ENCODE measurements at places on chromosomes 1 and 21.

GRCh38 chr1:113226148-113226547 lies 153.2 kb downstream of the LRIG2 start:
- peak; percentile 97 for ATAC-seq

GRCh38 chr1:43783671-43784205 lies 76.4 kb downstream of the ST3GAL3 start:
- no peak overlapping the region for H3K4me3 ChIP-seq
- H3K36me3 ChIP-seq: peaks cover 7% of the 10 kb centered on the region
- H3K4me1 ChIP-seq: peaks cover 11% of the 10 kb centered on the region
- H3K27ac ChIP-seq: no peak overlapping the region
- no peaks in the 10 kb centered on the region for H3K27me3 ChIP-seq
- peak; percentile 31 for ATAC-seq

DNA sequence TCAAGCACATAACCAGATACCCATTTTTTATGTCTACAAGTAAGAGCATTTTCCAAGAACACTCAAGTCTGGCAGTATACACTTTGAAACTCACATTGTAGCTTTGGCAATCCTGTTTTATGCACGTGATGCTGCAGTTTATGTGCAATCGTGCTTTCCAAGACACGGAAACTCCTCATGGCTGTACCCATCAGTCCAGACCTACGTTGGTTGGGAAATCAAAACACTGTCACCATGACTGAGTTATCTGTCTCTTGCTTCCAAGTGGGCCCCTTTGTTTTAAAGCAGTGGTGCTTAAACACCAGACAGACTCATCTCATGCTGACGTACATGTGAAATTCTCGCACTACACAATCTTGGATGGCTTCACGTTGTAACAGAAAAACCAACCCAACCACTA lies 192.8 kb downstream of the LTN1 start:
- H3K27ac ChIP-seq: no peak overlapping the region
- H3K27me3 ChIP-seq: no peaks in the 10 kb centered on the region
- H3K4me1 ChIP-seq: no peaks in the 10 kb centered on the region
- ATAC-seq: no peak

DNA sequence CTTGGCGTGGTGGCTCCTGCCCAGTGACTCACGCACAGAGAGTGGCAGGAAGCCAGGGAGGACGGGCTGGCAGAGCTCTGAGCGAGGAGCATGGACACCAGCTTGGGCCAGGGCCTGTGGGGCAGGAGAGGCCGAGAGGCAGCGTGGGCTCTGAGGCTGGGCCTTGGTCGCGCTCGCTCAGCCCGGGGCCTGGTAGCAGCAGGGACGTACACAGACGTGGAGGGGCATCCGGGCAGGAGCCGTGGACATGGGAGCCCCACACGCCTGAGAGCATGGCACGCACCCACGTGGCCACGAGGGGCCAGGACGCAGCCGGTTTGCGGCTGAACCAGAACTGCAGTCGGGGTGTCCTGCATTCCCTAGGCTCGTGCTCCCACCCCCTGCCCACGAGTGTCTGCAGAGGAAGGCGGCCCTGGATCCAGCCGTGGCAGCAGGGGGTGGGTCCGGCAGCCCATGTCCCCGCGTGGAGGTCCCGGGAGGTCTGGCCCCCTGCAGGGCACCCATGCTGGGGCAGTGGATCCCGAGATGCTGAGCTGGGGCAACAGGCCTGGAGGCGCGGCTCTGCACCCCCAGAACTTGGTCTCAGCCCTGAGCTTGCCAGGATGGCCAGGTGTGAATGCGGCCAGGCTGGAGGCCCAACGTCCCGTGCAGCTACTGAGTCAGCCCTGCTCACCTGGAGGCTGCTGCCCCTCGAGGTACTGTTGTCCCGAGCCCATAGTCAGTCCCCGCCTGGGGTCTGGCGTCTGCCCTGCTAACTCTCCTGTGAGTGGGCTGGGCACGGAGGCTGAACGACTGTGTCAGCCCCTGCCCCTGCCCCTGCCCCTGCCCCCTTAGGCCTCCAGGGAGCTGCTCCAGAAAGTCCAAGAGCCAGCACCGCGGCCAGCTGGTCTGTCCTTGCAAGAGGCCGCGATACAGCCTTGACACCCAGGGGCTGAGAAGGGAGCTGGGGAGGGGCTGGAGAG lies 61.6 kb downstream of the SLX9 start:
- H3K27me3 ChIP-seq: peaks cover under 1% of the 10 kb centered on the region
- no peak for ATAC-seq
- H3K27ac ChIP-seq: no peak overlapping the region
- no peaks in the 10 kb centered on the region for H3K4me1 ChIP-seq
- no peak overlapping the region for H3K4me3 ChIP-seq

DNA sequence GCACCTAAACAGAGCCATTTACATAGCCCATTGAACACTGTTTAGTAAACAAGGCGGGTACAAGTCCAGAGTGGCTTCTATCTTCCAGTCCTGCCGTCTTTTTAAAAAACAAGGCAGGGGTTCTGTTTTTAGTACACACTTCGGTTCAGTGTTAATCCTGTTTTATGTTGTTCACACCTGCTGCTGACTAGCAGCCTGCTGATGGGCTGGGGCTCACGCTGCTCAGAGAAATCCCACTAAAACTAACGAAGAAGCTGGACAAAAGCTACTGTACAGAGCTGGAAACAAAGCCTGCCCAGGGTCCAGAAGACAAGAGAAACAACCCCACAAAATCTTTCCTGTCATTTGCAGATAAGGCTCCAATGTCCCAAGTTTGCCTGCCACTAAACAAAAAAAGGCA lies 13.2 kb downstream of the ESRRG start:
- no peak overlapping the region for H3K27ac ChIP-seq
- ATAC-seq: no peak
- H3K36me3 ChIP-seq: no peaks in the 10 kb centered on the region
- H3K4me1 ChIP-seq: no peaks in the 10 kb centered on the region

GRCh38 chr1:10456661-10457060 lies 6.8 kb downstream of the CORT start:
- H3K27me3 ChIP-seq: no peaks in the 10 kb centered on the region
- no peak overlapping the region for H3K4me3 ChIP-seq
- no peak for ATAC-seq

GRCh38 chr1:168664069-168664834 lies 64.8 kb downstream of the DPT start:
- H3K27me3 ChIP-seq: peaks cover 4% of the 10 kb centered on the region
- H3K4me3 ChIP-seq: no peak overlapping the region
- no peaks in the 10 kb centered on the region for H3K4me1 ChIP-seq
- H3K36me3 ChIP-seq: no peaks in the 10 kb centered on the region
- no peak for ATAC-seq
